NCI-H1048 (cell line): ENCODE measurements at places on chromosomes 3 and 15.

DNA sequence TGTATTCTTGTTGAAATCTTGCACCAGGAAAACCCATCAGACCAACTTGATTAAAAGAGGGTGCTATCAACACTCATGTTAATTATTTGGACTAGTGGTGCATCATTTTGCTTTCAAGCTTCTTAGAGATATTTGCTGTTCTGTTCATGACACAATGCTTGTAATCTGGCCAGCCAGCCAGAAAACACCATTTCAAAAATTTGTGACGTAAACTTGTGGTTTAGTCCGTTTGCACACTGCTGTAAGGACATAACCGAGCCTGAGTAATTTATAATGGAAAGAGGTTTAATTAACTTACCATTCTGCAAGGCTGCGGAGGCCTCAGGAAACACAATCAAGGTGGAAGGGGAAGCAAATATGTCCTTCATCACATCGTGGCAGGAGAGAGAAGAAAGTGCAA, 374.3 kb upstream of the TGFBR2 start:
- no peak for DNase-seq

DNA sequence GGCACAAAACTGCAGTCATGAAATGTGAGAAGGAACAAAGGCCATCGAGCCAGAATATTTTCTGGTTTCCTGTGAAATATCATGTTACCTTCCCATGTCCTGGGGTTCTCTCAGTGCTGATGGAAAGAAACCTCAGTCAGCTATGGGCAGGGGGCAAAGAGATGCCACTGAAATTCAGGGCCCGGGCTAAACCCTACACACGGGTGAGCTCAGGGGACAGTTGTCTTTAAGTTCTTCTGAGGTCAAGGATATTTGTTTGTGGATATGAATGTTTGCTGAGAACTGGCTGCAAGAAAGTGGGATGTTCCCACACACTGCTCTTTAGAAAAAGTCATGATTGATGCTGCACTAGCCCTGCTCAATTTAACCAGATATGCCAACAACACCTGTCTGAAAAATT, 187.2 kb downstream of the MEX3B start:
- DNase-seq: no peak

DNA sequence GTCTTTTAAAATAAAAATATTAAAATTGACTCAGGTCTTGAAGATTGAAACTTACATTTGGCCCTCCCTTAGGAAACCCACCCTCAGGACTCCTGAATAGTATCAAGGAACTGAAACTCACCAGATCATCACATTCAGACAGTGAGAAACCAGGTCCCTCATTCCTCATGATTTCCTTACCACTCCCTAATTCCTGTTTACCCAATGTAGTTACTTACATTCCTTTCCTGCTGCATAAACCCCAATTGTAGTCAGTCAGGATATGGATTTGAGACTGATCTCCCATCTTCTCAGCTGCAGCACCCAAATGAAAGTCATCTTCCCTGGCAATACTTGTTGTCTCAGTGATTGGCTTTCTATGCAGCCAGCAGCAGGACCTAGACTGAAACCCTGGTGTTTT, 8.6 kb downstream of the ATP13A4 start:
- no peak for DNase-seq

DNA sequence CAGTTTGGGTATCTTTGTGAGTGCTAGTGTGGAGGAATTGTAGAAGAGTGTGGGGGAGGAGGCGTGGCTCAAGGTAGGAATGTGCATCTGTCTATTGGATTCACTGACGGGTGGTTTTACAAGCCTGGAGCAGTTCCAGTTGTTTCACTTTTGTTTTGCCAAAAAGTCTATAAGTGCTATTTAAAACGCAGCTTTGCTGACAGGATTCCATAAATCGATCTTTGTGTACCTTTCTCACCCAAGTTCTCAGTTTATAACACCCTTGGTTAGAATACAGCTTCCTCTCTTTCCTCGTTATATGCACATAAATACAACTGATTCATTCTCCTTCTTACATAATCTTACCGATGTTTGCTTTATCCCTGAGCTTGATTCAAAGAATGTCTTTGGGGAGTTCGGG, 123.2 kb upstream of the UBE2E2 start:
- no peak for DNase-seq

DNA sequence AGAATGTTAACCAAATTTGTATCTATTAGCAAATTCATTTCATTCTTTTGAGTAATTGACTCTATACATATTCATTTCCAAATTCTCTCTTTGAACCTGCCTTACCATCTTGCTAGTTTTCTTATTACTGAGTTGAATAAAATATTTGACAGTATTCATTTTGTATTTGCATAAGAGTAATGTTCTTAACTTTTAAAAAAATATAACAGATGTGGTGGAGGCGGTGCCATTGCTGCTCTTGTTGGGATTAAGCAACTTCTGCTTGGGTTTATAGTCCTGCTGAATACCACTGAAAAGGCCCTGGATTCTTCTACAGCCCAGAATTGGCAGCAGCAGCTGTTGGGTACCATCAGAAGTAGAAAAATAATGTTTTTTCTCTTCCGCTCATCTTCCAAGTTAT, 148.9 kb upstream of the PEX5L start:
- DNase-seq: no peak

DNA sequence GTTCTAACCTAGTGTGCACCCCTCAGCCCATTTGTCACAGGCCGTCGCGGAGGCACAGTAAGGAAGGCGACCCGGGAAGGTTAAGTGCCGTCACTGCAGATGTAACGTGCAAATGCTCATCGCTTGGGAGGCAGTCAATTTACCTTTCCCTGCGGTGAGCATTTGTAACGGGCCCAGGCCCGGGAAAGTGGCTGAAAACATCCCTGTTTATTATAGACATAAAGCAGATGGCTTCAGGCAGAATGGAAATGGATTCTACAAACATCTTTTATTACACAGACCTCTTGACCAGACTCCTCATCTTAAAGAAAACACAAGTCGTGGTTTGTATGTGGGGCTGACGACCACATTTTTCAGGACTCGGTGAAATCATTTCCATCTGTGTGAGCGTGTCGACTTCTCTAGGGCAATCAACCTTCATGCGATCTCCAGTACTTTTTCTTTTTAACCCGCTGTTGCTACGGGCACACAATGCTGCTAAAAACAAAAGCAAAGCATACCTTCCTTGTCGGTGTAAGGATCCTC, 43.6 kb downstream of the NMNAT3 start:
- no peak for DNase-seq

- DNase-seq: no peak
Observed at GRCh38 chr3:45565342-45565741, 29.2 kb upstream of the LIMD1 start.

DNA sequence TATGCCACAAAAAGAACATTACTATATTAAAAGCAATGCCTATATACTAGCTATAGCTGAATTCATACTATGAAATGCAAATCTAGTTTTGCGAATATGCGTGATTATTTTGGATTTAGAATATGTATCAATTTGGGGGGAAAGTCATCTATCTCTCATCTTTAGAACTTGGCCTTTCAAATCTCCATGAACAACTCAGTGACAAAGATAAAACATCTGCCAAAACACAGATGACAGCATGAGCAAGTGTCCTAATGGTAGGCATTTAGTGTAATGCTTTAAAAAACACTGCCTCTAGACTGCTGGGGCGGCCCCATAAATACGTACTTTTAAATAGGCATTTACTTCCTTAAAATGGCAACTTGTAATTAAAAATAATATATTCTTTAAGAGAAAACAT, 2.7 kb downstream of the CD47 start:
- no peak for DNase-seq

DNA sequence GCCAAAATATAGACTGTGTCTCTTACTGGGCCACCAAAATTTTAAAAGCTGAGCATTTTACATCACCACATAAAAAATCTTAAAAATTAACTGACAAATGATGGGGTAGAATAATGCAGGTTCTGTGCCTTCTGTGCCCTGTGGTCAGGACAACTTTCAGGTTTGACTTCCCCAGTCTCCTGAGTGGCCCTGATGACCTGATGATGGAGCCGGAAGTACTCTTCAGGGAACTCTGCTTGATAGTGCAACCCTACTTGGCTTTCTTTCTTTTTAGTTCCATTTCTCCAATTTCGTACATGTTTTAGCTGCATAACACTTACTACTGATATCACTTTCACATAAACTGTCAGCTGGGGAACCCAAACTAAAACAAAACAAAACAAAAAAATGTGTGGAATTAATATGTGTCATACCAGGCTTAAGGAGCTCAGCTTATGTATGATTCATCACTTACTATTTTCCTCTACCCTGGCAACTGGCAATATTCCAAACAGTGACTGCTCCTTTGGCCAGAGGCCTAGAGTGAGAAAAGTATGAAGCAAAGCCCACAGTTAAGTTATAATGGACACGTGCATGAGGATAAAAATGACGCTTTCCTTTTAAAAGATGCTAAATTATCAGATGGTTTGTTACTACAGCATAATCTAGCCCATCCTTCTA, 194.3 kb downstream of the BCHE start:
- no peak for DNase-seq

DNA sequence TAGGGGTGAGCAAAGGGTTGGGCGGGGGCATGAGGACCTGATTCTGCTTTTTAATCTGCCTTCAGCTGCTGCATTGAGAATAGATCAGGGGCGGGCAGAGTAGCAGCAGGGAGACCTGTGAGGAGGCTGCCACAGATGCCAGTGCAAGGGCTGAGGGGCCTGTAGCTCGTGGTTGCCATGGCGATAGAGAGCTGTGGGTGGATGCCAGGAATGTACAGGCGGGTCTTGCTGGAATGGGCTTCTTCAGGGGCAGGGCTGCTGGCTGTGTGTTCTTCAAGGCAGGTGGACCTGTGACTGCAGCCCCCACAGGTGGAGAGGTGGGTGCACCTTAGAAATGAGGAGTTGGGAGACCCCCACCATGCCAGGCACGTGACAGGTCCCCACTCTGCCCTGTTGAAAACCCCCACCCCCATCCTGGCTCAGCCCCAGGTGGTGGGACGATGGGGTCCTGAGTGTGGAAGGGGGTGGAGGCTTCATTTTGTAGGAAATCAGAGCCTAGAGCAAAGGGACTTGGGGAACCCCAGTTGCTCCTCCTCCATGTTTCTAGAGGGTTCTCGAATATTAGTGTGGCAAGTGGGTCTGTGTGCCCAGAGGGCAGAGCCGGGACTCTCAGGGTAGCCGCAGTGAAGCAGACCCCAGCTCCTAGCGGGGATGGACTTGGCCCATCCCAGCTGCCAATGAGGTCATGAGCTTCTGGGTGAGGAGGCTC, 38.3 kb downstream of the SLC6A6 start:
- no peak for DNase-seq

- DNase-seq: no peak
Observed at GRCh38 chr15:42727750-42728381, 9.1 kb downstream of the CDAN1 start.

GRCh38 chr15:68951813-68952212, 21.5 kb downstream of the SPESP1 start:
- DNase-seq: no peak

GRCh38 chr15:56042498-56042897, 49.1 kb upstream of the NEDD4 start:
- no peak for DNase-seq

GRCh38 chr3:114745322-114746240, 401.5 kb downstream of the ZBTB20 start:
- no peak for DNase-seq

GRCh38 chr3:127425505-127426443, 137.9 kb upstream of the PRR20G start:
- no peak for DNase-seq

DNA sequence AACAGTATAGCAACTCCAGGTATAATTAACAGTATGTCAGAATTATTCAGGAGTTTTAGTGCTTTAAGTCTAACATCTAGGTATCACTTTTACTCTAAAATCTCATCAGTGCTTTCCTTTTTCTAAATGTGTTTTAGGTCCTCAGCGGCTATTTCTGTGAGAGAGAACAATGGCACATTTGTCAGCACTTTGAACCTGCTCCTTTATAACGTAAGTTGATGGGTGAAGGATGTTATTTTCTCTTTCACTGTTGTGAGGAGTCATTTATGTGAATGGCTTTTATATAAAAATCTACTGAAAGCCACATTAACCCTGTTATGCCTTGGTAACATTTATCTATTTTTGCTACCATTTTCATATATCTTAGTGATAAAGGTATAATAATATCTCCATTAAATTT, 22.8 kb downstream of the ZPLD1 start:
- no peak for DNase-seq

- no peak for DNase-seq
Observed at GRCh38 chr3:120524171-120524923, 71.8 kb upstream of the NDUFB4 start.

DNA sequence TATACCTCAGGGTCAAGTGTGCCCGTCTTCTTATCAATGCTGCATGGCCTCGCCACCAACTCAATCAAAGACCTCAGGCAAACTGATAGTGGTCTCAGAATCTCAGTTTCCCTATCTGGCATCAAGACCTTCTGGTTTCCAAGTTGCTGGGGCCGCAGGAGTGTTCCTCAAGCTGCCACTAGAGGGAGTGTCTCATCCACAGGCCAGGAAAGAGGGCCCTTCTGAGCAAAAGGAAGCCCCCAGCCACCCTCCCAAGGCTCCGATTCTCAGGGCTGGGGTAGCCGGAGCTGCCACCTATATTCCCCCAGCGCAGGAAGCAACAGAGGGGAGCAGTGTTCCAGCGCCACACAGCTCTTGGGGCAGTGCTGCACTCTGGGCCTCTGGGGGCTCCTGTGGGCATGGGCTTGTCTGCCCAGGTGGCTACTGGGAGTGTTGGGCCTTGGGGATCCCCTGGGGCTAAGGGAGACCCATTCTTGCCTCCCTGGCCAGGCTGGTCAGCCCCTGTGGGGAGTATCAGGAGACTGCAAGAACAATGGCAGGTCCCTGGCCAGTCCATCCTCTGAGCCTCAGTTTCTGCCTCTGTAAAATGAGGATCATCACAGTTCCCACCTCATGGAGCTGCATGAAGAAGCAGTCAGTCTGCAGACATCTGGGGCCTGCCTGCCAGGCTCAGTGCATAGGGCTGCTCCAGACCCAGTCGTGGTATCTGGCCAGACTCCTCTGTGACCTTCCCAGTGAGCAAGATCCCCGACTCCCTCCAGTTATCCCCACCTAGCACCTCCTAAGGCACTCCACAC, 23.4 kb upstream of the SEC13 start:
- peak; percentile 2 for DNase-seq

- no peak for DNase-seq
Observed at GRCh38 chr3:89635137-89635536, 527.7 kb downstream of the EPHA3 start.

DNA sequence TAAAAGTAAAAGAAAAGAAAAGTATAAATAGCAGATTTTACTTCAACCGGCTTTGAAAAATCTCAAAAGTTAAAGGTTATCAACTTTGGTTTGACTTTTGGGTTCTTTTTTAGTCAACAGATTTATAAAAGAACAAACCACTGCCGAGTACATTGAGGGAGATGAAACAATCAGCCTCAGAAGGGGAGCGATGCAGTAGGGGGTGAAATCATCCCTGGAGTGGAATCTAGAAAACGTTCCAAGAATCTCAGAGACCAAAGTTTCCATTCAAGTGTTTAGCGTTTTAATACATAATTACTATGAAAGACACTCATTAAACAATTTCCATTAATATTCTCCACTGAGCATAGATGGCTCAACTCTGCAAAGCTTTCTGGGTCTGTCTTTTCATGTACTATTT, 745.5 kb downstream of the NR2F2 start:
- DNase-seq: no peak

- DNase-seq: peak; percentile 47
Observed at GRCh38 chr15:39171944-39172368, 408.9 kb upstream of the THBS1 start.
